ENCODE measurements at places on chromosomes 3 and 15. TPM values are rescaled to one million over a fixed set of nuclear protein-coding genes. Genes with fewer than 3 reads are reported as not detected.

- peak; percentile 16 for DNase-seq
Measured at GRCh38 chr3:54353946-54354345, 231.6 kb downstream of the CACNA2D3 start.

GRCh38 chr3:110767838-110768237, 303.8 kb upstream of the NECTIN3 start:
- DNase-seq: no peak

DNA sequence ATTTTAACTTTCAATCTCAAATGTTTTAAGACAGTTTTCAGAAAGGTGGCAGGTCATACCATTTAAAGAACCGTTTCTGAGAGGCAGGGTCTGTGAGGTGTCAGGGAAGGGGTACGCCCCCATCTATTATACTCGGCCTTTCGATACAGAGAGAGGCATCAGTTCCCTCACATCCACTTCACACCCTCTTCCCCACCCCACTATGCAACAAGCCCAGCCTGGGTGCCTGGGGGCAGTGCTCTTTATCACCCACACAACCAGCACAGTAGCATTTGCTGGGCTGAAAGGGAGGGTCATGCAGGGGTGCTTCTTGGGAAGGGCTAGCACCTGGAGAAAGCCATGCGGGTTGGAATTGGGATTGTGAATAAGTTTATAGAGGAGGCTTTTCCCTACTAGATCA, 56.0 kb upstream of the KCNMB2 start:
- DNase-seq: no peak

OSBPL10 gene
- 13.9 TPM for total RNA-seq

LMAN1L gene
- not detected for total RNA-seq

DNA sequence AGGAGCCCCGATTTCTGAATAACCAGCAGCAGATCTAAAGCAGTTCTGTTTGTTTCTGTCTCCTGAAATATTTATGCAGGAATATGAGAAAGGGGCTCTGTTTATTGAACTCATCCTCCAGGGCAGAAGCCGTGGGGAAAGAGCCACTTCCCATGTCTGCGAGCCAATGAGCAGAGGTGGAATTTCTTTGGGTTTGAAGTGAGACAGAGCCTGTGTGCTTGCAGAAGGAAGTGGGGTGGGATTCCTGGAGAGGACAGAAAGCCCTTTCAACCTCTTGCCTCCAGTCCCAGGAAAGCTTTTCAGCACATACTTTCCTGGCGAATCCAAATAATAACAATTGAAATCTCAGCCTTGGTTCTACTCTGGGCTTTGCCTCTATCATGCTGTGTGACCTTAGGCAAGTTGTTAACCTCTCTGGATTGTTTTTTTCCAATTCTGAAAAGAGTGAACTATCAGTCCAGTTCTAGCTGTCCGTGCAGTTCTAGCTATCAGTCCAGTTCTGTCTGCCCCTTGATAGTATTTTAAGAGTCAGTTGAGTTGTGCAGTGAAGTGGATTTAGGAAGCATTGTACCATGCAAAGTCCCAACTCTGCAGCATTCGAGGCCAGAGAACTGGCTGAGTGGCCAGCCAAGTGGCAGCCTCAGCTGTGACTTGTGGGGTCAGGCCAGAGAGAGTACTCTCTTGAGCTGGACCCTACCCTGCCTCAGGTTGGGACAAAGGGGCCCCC, 15.9 kb downstream of the CORO2B start:
- no peak for DNase-seq

SKOR1 gene
- total RNA-seq: 0.12 TPM

DNA sequence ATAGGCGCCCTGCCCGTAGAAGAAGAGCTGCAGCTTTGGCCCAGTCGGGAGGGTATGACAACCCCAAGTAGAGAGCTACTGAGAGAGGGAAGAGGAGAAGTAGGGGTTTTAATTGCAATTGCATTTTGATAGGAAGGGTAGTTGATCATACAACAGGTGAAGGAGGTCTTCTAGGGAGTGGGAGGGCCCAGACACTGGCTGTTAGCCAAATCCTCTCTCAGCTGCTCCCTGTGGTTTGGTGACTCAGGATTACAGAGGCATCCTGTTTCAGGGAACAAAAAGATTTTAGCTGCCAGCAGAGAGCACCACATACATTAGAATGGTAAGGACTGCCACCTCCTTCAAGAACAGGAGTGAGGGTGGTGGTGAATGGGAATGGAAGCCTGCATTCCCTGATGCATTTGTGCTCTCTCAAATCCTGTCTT, 408.9 kb upstream of the THBS1 start:
- peak; percentile 99 for DNase-seq

IGF1R gene
- 4.9 TPM for total RNA-seq

GRCh38 chr3:66722675-66723074, 221.9 kb upstream of the LRIG1 start:
- peak; percentile 44 for DNase-seq

CD80 gene
- not detected for total RNA-seq

GRCh38 chr15:84817466-84818081, 418 bp downstream of the ALPK3 start:
- DNase-seq: no peak

BUB1B gene
- 47.1 TPM for total RNA-seq

DNA sequence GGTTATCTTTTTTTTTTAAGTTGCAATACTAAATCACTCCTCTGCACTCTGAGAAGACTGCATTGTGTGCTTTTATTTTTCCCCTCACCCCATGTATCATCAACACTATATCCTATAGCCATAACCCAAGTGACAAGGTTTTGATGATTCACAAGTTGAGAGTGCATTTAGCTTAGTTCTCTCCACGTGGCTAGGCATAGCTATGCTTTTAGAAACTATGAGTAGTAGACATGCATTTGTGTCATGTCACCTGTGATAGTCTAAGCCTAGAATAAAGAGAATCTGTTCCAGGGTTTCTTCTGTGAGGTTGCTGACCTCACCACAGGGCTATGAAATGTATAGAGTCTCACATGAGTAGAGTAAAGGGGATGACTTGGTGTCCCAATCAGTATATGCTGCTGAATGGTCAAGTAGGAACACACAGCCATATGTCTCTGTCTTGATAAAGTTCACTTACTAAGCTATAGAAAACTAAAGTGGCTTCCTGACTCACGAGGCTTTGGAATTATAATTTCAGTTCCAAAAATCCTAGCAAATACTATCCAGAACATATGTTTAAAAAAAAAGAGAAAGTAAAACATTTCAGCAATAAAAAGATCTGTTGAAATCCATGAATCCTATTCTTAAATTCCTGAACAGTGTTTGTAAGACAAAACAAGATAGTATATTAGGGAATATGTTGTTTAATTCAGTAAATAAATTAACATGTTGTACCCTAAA, 206.3 kb downstream of the LSAMP start:
- DNase-seq: no peak

- peak; percentile 77 for DNase-seq
Measured at GRCh38 chr3:17489139-17489538, 253.3 kb downstream of the TBC1D5 start.

- no peak for DNase-seq
Measured at GRCh38 chr3:170483485-170484262, 65.0 kb downstream of the CLDN11 start.

GRCh38 chr3:64105816-64106215, 82.5 kb upstream of the PSMD6 start:
- DNase-seq: no peak

DNA sequence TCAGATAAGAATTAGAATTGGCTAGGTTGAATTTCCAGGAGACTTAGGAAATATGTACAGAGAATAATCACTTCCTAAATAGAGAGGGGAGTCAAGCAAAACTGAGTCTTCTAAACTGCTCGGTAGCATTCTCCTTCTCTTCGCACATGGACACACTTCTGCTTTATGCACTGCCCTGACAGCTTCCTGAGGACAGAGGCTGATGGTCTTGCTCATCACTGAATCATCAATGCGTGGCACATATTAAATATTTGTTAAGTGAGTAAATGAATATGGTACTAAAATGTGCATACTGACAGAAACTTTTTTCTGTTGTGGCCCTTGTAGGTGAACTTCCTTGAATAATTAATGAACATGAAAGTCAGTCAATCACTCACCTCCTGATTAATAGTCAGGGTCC, 315.5 kb downstream of the FHIT start:
- DNase-seq: peak; percentile 70

DNA sequence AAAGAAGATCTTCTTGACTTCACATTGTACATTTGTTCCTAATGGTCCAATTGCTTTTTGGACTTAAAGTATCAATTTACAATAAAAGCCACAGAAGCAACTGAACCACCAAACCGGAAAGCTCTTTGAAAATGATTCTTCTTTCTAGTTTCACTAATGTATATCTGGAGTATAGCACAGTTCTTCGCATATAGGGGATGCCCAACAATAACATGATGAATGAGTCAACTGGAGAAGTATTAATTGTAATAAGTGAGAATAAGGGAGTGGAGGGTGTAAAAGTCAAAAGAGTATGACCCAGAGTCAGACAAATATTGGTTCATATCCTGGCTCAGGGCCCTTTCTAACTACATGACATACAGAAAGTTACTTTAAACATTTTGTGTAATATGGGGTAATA, 425.2 kb downstream of the ZBTB20 start:
- DNase-seq: no peak

DNA sequence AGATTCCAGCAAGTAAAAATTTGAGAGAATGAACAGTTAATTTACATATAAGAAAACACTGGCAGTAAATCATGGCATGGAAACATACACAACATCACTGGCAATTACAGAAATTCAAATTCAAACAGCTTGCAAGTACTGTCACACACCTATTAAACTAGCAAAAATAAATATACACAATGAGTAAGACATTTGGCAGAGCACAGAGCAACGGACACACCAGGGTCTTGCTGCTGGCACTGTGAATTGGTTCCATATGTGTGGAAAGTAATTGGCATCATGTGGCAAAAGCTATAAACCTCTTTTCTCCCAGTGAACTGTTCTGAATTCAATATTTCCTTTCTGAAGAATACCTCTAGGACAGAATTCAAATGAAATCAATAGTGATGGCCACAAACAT, 78.3 kb downstream of the LRRK1 start:
- peak; percentile 83 for DNase-seq

TM4SF4 gene
- total RNA-seq: not detected

CDC25A gene
- total RNA-seq: 16.5 TPM

- DNase-seq: peak; percentile 46
Measured at GRCh38 chr3:38519000-38519399, 22.9 kb downstream of the EXOG start.

DNA sequence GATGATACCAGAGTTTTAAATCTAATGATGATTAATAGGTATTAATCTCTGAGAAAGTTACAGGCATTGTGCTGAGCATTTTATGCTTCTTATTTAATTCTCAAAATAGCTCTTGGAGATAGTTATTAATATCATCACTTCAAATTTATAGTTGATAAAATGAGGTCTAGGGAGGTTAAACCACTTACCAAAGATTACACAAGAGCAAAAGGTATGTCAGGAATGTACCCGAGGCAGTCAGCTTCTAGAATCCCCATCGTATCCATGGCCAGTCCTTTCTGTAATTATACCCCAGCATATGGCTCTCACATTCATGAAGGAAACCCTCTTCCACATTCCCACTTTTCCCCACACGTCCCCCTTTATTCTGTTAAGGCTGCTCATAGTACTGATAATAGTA, 421.3 kb downstream of the PYDC2 start:
- peak; percentile 75 for DNase-seq

GRCh38 chr3:16741890-16742289, 136.7 kb upstream of the DAZL start:
- peak; percentile 74 for DNase-seq

- peak; percentile 62 for DNase-seq
Measured at GRCh38 chr15:63156755-63157117, 541 bp downstream of the RPS27L start.

DNA sequence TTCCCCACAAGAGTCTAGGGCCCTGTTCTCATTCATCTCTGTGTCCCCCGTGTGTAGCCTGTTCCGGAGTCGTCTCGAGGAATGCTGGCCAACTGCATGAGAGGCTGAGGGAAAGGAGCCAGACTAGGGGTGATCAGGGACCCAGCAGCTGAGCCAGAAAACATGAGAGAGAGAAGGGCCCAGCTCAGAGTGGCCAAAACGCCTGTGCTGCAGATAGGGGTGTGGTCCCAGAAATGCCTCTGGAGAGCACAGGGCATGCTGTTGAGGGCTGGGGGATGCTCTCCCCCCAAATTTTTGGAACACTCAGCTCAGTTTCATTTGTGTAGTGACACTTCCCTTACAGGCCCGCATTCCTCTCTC, 14.1 kb downstream of the CYP1A2 start:
- DNase-seq: no peak

- peak; percentile 75 for DNase-seq
Measured at GRCh38 chr3:10437272-10437994, 68.0 kb downstream of the ATP2B2 start.

PROK2 gene
- total RNA-seq: not detected

ANKUB1 gene
- not detected for total RNA-seq

ZNF639 gene
- total RNA-seq: 87.3 TPM

RPLP1 gene
- 39.1 TPM for total RNA-seq

PLIN1 gene
- total RNA-seq: 0.15 TPM

DPPA2 gene
- not detected for total RNA-seq

DNA sequence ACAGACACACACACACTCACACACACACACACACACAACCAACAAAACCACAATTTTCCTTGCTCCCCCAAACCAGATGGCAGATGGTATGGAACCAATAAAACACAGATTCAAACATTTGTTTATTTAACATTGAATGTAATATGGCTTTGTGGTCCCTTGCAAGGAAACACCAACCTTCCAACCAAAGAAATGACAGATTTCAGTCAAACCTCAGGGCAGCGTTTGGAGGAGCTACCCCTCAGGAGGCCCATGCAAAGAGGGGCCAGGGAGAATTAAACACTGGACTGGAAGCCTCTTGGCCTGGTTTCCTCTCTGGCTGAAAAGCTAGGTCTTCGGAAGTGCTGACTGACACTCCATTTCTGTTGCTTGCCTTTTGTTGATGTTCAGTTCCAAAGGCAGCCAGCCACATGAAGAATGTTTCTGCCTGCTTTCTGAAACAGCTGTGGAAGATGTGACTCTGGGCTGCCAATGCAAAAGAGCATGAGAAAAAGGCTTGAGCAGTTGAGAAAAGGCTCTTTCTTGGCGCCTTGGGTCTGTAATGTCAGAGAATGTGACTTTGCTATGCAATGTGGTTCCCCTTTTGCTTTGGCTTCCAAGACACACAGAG, 296.1 kb downstream of the RPLP1 start:
- DNase-seq: no peak

DNA sequence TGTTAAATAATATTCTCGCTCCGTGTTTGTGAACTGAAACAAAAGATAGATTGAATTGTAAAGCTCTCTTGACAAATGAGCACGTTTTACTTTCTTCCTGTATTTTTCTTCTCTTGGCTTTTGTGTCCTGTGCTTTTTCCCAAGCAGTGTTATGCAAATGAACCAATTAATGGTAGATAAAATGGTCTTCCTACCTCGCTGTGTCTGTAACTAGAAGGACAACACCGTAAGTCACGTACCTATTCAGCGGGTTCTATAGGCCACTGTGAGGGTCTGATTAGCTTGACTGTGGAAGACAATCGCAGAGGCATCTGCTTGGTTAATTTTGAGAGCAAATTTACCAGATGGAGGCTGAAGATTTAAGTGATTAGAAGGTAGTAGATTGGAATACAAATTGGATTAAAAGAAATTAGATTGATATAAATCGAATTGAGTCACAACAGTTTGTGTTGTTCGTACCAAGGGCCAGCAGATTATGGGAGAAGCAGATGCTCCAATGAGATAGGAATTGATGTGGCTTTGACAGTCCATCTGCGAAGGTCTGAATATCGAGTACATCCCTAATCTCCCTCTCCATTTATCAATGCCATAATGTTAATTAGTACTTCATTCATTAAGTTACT, 40.2 kb downstream of the ROBO2 start:
- no peak for DNase-seq

TRAT1 gene
- not detected for total RNA-seq

GRCh38 chr3:3631114-3631513, 168.1 kb upstream of the LRRN1 start:
- DNase-seq: no peak
